Kidney glomerular epithelial cell (primary cell): ENCODE measurements at places on chromosomes 4 and X.

- peak; percentile 97 for DNase-seq
These were observed 47.0 kb downstream of the FAT1 start for GRCh38 chr4:186676531-186677161.

GRCh38 chrX:97849951-97850350 lies 966.2 kb downstream of the RPA4 start:
- DNase-seq, result no peak

DNA sequence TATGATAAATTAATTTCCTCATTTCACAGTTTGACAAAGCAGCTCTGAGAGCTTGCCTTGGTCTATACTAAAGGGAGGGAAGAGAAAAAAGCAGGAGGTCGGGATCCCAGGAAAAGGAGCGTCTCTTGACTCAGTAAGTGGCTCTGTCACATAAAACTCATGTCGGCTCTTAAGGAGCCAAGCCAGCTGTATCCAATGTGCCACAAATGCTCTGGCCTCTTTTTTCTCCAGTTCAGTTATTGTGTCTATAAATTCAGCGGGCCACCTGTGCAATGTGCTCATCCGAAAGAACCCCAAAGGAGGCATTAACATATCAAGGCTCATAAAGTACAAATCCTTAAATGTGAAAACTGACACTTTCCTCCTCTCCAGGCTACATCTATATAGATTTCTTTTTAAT lies 337.7 kb upstream of the FAM241A start:
- no peak for DNase-seq

GRCh38 chr4:101850698-101851097 lies 60.2 kb downstream of the BANK1 start:
- no peak for DNase-seq

DNA sequence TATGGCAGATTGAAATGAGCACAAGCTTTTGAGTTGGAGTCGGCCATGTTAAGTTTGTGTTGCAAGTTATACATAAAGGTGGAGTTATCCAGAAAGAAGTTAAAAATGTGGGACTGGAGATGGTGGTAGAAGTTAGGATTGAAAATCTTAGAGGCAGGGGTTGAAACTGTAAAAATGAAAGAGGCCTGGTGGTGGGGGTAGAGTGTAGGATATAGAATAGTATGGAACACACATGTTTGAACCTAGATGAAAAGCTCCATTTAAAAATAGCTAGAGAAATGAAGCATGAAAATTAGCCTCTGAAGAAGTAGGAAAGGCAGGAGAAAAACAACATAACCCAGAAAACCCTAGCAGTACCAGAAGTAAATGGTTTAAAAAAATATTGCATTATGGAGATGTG lies 131.8 kb upstream of the ENPEP start:
- DNase-seq, result peak; percentile 23

GRCh38 chr4:150158041-150158440 lies 79.8 kb downstream of the DCLK2 start:
- DNase-seq, result no peak
